ENCODE measurements at places on chromosomes 12 and 14.
A peak's percentile ranks its signal among the peaks of the same experiment; 100 is the strongest.

DNA sequence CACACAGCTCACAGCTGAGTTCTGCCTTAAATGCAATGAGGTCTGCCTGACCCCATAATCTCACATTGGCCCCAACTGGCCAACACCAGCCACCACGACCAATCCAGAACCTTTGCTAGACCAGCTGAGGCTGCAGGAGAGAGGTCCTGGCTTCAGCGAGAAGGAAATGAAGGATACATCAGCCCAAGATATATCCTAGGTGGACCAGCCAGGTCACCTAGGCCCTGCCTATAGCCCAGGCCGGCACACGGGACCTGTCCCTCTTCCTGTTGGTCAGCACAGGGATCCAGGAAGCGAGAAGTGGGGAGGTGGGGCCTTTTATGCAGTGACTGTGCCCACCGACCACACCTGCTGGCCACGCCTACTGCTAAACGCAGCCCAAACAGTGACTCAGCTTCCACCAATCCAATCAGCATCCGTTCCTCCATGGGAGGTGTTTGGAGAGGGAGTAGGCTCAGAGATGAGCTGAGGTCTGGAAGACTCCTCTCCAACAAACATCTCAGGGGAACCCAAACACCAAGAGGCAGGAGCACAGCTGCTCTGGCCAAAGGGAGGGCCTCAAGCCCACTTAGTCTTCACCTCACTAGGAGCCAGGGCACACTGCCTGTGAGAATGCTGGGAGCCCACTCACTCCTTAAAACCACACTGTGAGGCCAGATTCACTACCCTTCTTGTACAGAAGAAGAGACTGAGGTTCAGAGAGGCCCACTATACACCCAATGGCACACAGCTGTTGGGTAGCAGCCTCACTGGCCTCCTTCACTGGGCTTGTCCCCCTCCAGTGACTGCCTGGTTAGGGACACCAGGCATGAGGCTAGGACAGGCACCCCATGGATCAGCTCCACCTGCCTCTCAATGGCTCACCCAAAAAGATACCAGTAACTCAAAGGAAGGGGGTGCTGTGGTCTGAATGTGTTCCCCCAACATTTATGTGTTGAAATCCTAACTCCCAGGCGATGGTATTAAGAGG lies 51.3 kb upstream of the PPP2R5C start:
- DNase-seq, result no peak

DNA sequence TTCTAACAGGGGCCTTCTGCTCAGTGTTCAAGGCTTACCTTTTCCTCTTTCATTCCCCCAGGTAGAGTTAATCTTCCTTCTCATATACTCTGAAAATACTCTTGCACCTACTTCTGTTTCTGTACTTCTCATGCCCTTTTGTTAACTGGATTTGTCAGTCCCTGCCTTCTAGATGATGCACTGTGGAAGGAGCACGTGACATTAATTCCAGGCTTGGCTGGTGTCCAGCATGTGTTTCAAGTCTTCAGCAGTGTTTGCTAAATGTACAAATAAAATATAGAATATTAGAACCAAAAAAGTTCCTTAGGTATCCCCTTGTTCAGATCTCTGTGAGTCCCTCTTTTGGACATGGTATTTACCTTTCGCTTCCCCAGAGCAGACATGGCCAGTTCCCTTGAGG lies 27.9 kb upstream of the EVL start:
- DNase-seq, result no peak

DNA sequence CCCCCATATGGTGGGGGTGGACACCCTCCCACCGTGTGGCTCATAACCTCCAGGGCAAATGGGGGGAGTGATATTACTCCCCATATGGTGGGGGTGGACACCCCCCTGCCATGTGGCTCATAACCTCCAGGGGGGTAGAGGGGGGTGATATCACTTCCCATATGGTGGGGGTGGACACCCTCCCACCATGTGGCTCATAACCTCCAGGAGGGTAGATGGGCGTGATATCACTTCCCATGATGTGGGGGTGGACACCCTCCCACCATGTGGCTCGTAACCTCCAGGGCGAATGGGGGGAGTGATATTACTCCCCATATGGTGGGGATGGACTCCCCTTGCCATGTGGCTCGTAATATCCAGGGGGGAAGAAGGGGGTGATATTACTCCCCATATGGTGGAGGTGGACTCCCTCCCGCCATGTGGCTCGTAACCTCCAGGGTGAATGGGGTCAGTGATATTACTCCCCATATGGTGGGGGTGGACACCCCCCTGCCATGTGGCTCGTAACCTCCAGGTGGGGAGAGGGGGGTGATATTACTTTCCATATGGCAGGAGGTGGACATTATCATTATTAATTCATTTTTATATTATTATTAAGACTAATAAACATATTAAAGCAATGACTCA lies 51.2 kb upstream of the OXA1L start:
- no peak for DNase-seq

GRCh38 chr12:119659289-119659897 lies 8.5 kb upstream of the PRKAB1 start:
- DNase-seq, result no peak

- no peak for DNase-seq
These were observed 15.9 kb downstream of the KCTD10 start for GRCh38 chr12:109461049-109461845.

- DNase-seq, result peak; percentile 66
These were observed 213.5 kb upstream of the SLC38A2 start for GRCh38 chr12:46585854-46586621.

- no peak for DNase-seq
These were observed 272.4 kb upstream of the NPAS3 start for GRCh38 chr14:32666308-32666707.

DNA sequence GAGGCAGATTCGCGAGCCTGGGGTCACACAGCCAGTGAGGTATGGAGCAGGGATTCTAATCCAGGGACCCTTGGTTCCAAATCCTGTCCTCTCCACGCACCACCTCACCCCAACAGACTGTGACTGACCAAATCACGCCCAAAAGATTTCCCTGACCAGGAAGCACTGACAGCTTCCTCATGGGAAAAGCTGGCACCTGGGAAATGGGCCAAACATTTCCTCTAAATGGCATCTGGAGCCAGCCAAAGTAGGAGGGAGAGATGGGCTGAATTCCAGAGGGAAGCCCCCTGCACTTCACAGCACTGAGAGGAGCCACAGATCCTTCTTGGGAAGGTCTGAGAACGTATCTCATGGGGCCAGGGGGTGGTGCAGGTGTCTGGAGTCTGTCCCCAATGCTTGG lies 28.8 kb downstream of the CCDC92 start:
- no peak for DNase-seq

- no peak for DNase-seq
These were observed 164.5 kb downstream of the ANO2 start for GRCh38 chr12:5780536-5780935.

- DNase-seq, result no peak
These were observed 115.7 kb downstream of the PLXNC1 start for GRCh38 chr12:94263905-94264561.

DNA sequence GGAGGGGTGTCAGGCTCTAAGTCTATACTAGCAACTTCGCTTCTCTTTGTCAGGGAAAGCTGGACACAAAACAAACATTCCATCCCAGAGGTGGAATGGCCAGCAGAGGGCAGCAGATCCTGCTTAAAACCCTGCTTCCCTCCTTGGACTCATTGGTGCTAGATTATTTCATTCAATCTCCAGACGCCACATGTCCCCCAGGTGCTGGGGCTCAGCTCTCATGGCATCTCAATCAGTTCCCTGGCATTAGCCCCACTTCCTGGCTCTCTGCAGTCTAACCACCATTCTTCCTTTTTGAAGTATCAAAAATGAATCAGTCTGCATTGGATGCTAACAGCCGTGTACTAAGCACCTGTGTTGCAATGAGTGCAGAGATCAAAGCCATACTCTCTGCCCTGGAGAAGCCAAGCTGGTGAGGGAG lies 8.1 kb upstream of the PPP1R1A start:
- peak; percentile 26 for DNase-seq

DNA sequence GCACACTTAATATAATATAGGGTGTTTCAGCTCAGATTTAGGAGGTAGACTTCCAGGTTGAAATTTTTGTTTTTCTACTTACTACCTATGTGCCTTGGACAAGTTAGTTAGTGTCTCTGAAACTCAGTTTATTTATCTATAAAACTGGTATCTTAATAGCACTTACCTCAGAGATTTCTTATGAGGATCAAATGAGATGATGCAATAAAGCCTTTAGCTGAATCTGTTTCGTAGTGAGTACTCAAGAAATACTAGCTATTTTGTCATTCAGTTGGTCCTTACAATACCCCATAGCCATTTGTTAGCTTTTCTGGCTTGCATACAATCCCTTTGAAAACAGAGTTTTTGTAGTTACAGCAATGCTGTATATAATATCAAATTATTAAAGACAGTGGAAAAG lies 497.0 kb downstream of the NRXN3 start:
- DNase-seq, result no peak

All from naive thymus-derived CD4-positive, alpha-beta T cell (primary cell).